ENCODE measurements at places on chromosomes 5 and 9.
A peak's percentile ranks its signal among the peaks of the same experiment; 100 is the strongest.

GRCh38 chr9:3525836-3526164 lies at the start of gene RFX3:
TSS of gene RFX3 (minus strand) at chr9:3526001. CDS start at chr9:3395588, 130,413 bp downstream.
- DNase-seq = peak; percentile 95

DNA sequence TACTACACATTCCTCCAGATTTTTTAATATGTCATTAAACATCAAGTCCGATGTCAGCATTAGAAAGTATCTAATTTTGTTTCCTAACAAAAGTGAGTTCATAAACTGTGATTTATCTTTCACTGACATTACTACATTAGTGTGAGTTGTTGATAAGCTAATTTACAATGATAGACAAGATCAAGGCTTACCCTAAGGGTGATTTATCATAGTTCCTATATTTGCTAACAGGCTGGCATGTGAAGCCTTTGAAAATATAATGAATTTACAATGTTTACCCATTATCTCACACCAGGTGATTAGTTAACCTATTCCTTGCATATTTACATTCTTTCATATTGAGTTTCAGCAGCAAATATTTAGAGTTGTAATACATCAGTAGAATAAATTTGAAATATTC lies 1096.9 kb upstream of the NUDT12 start:
- DNase-seq = no peak

- DNase-seq = no peak
These were observed 200.8 kb downstream of the CHSY3 start for GRCh38 chr5:130104895-130105688.

GRCh38 chr5:53059281-53059680 lies 50.3 kb downstream of the MOCS2 start:
- DNase-seq = no peak

DNA sequence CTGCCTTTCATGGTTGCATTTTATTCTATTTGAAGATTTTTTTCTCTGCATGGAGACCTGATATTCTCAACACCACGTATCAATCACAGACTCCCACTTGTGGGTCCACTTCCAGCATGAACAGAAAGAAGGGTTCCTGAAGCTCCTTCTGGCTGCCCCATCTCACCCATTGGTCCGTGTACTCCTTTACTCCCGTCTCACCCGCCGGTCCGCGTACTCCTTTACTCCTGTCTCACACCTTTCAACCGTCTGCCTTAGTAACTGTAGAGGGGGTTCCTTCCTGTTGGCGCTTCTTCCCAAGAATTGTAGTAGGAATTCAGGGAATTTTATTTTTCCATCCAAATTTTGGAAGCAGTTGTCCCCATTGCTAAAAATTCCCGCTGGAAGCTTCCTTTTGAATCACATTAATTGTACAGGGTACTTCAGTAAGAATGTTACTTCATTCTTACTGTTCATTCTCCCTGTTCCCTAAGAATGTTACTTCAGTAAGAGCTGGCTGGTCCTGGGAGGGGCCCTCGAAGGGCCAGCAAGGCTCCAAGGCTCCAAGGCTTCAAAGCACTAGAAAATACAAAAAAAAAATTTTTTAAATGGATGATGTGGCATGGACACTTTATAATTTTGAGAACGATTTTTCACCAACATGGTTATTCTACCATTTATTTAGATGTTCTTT lies 3.9 kb upstream of the LPCAT1 start:
- DNase-seq = no peak

GRCh38 chr5:55853041-55853670 lies 2.0 kb downstream of the IL31RA start:
- peak; percentile 7 for DNase-seq

DNA sequence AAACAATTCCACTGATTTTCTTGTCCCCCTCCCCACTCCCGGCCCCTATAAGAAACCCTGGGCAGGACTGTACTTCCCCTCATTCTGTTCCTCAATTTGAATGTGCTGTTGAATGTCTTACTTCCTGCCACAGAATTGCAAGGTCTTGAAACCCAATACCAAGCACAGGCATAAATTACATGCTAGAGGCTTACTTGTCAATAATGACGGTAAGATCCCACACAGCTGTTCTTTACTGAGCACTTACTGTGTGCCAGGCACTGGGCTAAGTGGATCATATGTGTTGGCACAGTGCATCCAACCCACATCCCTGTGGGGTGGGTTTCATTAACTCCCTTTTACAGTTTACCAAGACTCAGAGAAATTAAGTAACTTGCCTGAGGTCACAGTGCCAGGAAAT lies 63.4 kb downstream of the MVB12B start:
- no peak for DNase-seq

DNA sequence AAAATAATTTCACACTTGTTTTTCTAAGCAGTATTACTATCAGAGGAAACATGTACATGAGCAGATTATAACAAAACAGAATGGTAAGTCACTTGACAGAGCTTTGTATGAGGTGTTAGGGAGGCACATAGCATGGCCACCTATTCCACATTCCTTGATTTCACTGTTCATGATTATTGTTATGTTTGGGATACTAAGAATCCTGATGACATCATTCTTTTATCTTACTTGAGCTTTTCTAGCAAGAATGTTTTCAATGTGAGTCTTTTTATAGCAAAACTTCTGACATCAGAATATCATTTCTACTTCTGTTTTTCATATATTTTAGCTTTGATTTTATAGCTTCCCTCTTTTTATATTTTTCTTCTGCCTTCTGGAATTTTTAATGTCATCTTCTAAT lies 208.2 kb downstream of the DMRTA1 start:
- no peak for DNase-seq

DNA sequence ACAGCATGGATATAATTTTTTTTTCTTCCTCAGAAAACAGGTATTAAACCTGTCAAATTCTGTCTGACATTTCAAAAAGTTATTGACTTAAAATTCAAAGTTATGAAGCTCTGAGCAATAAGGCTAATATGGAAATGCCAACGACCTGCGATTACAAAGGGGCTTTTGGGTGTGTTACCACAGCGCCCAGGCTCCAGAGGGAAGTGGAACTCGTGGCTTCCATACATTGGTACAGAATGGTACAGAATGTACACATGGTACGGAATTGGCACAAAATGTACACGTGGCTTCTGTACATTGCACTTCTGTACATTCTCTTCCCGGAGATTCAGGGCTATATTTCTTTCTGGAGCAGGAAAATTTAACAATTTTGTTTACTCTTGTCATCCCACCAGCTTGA lies 225.1 kb upstream of the TBCA start:
- no peak for DNase-seq

GRCh38 chr9:132798817-132799790 lies 79.0 kb downstream of the AK8 start:
- no peak for DNase-seq

- DNase-seq = no peak
These were observed 467.2 kb downstream of the KIF4B start for GRCh38 chr5:155480731-155481131.

GRCh38 chr9:110142868-110143481 lies 65.0 kb downstream of the C9orf152 start:
- DNase-seq = peak; percentile 34

- no peak for DNase-seq
These were observed 560.2 kb upstream of the CLINT1 start for GRCh38 chr5:158419186-158419585.

DNA sequence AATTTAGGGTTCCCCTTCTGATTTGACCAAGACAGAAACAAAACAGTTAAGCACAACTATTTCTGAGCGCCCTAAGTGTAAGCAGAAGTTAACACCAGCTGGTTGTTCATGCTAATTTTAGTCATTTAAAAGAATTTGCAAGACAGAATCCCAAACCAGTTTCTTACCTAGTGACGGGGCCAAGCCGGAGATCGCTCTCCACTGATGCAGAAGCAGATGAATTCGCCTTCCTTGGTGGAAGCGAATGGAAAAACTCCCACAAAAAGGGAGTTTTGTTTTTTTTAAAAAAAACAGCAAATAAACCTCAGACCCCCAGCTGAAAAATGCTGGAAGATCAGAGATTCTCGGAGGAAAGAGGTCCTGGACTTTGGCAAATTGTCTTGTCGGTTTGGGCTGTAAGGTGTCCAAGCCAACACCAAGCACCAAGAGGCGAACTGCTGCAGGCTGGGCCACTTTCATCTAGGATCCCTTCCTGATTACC lies 47.4 kb upstream of the GLDC start:
- DNase-seq = no peak

- DNase-seq = no peak
These were observed 67.7 kb downstream of the MEGF10 start for GRCh38 chr5:127358284-127358683.

GRCh38 chr5:89350684-89351083 lies 467.7 kb upstream of the MEF2C start:
- DNase-seq = no peak

DNA sequence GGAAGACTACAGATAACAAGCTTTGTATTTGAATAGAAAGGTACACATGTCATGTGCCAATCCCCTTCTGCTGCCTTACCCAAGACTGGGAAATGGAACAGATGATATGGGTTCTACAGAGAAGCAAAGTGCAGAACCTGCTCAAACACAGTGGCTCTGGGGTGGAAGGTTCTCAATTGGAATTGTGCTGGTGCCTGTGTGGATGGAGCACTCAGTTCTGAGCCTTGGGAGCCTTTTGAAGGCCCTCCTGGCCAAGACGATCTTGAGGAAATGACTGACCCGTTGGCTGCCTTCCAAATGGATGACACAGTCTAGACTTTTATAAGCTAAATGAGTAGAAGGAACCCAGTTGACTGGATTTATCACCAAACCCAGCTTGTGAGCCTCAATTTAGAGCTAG lies 4.2 kb upstream of the PRSS3 start:
- no peak for DNase-seq

DNA sequence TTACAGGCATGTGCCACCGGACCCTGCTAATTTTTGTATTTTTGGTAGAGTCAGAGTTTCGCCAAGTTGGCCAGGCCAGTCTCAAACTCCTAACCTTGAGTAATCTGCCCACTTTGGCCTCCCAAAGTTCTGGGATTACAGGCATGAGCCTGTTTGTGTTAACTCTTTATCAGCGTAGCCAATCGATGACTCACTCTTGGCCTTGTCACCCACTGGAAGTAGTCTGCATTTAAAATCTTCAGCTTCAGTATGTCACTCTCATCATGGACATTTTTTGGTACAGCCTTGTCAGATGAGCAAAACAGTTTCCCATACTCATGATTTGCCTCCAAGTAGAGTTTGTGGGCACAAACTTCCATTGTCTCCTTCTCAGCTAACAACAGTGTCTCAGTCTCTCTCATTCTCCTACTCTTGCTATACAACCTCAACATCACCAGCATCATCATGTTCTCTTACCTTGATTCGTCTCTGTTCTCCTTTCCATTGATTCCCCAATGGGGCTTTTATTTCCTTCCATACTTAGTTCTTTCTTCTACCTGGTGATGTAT lies 22.5 kb downstream of the MUSK start:
- no peak for DNase-seq

DNA sequence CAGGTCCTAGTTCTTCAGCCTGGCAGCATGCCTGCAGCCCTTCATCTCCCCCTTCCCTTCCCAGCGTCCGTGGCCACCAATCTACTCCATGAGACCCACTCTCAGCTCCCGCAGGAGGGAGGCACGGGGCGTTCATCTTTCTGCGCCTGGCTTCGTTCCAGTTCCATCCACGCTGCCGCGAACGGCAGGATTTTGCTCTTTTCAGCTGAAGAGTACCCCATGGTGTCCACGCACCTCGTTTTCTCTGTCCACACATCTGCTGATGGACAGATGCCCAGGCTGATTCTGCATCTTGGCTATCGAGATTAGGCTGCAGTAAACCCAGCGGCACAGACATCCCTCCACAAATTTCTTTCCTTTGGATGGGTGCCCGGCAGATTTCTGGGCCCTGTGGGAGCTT lies 30.5 kb upstream of the NKD2 start:
- DNase-seq = no peak

- DNase-seq = no peak
These were observed 17.9 kb upstream of the CTNNAL1 start for GRCh38 chr9:109031241-109031640.

GRCh38 chr5:35618781-35619180 lies 1.1 kb downstream of the SPEF2 start:
- DNase-seq = peak; percentile 71

DNA sequence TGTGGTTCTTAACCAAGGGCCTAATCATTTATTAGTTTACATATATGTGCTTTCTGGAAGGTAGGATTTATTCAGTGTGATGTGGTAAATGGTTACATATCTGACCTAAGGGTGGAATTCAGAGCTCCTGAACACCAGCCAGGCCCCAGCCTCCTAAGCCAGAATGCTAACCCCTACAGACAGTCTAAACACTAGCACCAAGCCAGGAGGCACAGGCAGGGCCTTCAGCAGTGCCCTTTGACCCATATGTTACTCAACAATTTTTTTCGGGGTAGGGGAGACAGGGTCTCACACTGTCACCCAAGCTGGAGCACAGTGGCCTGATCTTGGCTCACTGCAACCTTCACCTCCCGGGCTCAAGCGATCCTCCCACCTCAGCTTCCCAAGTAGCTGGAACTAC lies 40.3 kb downstream of the PRKACG start:
- DNase-seq = no peak

GRCh38 chr9:112624711-112625707 lies 92.9 kb downstream of the INIP start:
- no peak for DNase-seq

- no peak for DNase-seq
These were observed 109.2 kb upstream of the SMIM23 start for GRCh38 chr5:171676286-171676944.

- DNase-seq = no peak
These were observed 132.0 kb upstream of the FSTL4 start for GRCh38 chr5:133744051-133744959.

DNA sequence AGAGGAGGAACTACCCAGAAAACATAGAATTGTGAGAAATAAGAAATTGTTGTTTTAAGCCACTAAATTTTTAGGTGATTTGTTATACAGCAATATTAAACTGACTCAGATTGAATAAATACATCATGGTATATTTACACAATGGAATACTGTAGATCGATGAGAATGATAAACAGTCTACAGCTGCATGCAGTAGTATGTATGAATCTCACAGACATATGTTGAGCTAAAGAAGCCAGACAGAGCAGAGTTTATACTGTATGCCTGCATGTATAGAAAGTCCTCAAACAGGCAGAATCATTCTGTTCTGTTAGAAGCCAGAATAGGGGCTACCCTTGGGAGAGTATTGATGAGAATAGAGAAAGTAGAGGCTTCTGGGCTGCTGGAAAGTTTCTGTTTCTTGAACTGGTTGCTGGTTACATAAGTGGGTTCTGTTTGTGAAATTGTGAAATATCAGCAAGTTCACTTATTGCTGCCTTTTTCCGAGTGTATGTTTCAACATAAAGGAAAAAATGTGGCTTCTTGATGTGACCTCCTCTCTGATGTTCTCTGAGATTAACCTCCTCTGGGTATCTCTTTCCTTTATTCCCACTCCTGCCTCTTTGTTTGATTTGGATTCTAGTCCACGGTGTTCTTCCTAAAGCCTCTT lies 9.6 kb downstream of the KIAA1958 start:
- no peak for DNase-seq

DNA sequence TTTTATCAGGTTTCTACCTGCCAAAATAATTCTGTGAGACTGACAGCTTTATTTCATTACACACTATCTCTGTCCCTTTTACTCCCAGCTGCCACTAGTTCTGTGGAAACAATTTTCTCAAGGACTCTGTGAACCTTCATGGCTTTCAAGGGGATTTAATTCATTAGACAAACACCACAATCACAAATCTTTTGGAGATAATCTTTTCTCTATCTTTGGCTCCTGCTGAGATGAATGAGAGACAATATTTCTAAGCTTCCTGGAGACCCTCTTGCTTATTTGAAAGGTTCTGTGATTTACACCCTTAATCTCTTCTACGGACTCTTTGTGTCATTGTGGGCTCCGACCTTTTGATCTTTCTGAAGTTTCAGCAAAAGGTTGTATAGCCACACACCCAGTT lies 222.6 kb downstream of the PRDM9 start:
- no peak for DNase-seq
